ENCODE measurements at places on chromosomes 5 and 9.

DNA sequence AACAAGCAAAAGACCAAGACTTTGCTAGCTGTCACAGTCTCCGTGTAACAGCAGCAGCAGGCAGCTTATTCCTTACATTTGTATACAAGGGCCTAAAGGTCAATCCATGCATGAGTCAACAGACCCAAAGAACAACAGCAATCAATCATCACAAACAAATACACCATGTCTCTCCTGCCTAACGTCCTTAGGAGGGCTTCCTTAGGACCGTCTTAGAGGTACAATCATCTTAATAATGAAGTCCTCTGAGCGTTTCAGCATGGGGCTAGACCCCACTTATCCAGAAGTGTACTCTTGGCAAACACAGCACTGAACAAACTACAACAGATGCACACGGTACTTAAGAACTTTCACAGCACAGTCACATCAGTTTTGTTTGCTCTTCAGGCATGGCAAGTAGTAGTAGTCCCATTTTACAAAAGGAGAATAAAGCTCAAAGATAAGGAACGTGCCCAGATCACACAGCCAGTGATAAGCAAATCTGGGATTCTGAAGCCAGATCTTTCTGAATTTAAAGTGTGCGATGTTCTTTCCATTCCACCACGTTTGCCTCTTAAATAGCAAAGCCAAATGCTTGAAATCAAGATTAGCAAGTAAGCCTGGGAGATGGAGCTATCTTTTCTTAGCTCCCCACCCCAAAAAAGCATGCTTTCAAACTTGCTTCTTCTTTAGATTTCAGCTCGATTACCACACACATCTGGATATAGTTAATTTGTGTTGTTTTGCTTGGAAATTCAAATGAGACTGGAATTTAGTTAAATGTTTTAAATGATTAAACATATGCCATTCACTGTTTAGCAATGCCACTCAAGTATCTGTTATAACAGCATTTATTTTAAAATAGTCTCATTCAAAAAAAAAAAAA, 24.2 kb downstream of the PSMB7 start:
- no peak for DNase-seq

- DNase-seq = no peak
These were observed 859.5 kb downstream of the PTPRD start for GRCh38 chr9:9753266-9753665.

GRCh38 chr5:148740966-148741742, 85.3 kb upstream of the ADRB2 start:
- no peak for DNase-seq

DNA sequence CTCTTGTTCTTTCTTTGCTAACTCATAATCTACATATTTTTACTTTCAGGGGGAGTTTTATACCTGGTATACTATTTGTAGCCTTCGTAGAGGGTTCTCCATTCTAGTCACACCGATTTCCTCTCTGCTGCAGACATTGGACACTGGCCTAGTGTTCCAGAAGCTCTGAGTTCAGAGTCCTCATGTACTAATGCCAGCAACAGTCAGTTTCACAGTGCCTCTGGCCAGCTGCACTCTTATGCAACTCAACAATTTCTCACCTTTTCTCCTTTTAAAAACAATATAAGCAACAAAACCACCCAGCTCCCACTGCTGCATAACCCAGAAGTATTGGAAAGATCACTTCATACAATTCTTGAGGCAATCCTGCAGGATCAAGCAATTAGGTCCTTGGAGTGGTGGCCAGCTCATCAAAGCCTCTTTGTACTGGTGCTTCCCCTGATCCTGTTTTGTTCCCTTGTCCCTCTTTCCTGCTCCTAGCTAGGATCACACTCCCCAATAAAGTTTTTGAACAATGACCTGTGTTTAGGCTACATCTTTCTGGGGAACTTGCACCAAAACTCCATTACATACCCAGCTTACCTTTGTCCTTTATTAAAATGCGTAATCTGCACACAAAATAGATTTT, 98.1 kb upstream of the TUT7 start:
- DNase-seq = no peak

DNA sequence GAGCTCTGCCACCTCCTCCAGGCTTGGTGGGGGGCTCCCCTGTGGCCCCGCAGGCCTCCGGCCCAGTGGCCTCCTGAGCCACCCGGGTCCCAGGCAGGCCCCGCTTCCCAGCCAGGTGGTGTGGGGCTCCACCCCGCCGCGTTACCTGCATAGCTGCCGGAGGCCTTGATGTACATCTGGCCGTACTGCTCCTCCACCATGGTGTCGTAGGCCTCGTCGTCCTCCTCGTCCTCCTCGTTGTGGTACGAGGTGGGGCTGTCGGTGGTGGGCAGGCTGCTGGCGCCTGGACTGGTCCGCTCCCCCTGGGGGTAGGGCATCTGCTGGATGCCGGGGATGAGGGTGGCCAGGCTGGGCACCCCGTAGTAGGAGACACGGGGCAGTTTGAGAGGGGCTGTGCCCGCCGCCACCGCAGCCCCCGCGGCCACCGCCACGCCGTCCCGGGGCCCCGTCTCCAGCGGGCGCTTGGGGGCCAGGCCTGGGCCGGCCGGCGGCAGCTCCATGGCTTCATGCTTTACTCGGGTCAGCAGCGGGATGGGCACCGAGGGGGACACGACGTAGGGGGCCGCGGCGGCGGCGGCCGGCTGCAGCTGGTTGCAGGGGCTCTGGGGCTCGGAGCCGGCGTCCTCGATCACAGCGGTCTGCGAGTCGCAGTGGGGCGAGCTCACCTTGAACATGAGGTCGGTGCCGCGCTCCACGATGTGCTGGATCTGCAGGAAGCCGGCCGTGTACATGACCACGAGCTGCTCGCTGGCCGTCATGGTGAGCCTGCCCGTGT, 45.4 kb downstream of the NACC2 start:
- no peak for DNase-seq

- no peak for DNase-seq
These were observed 15.5 kb upstream of the ZBED3 start for GRCh38 chr5:77102549-77102948.

- DNase-seq = no peak
These were observed 79.4 kb upstream of the SAP30L start for GRCh38 chr5:154366353-154366752.

- DNase-seq = no peak
These were observed 17.2 kb downstream of the IRX4 start for GRCh38 chr5:1865486-1865885.

DNA sequence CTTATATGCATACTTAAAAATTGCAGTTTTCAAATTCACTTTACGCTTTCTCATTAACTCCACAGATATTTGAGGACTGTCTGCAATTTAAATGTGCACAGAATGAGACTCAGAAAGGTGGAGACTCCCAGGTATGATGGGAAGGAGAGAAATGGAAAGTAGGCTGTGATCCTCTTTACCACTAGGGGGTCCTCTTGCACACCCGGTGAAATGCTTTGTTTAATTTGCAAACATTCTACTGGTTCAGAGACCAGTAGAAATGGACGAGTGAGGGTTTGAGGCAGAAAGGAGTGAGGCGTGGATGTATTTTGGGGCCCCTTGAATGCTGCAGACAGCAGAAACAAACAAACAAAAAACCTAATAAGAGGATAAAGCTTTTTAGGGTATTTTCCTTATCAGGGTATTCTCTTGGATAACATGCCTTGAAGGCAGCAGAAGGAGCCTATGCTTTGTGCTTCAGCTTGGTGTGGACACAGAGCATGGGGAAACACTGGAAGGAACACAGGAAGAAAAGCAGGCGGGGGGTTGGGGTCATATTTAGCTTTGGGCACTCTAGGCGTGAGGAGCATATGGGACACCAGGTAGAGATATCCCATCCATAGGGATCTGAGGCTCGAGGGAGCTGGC, 410.1 kb downstream of the DMRT2 start:
- peak; percentile 28 for DNase-seq

GRCh38 chr5:128158342-128158741, 74.8 kb downstream of the SLC12A2 start:
- no peak for DNase-seq
